ENCODE measurements at places on chromosomes 4 and X. TPM values are rescaled to one million over a fixed set of nuclear protein-coding genes. Genes with fewer than 3 reads are reported as not detected.
A peak's percentile ranks its signal among the peaks of the same experiment; 100 is the strongest.

ERVMER34-1 gene
- total RNA-seq = 0.06 TPM

ADRA2C gene
- not detected for total RNA-seq

HSFX3 gene
- total RNA-seq = not detected

CSN1S1 gene
- total RNA-seq = not detected

SEPTIN11 gene
- total RNA-seq = 74.1 TPM

CHRDL1 gene
- total RNA-seq = not detected

CXCL5 gene
- not detected for total RNA-seq

CCDC110 gene
- 0.19 TPM for total RNA-seq

CDS1 gene
- total RNA-seq = 0.30 TPM

ZNF630 gene
- total RNA-seq = 1.9 TPM

MSX1 gene
- 0.14 TPM for total RNA-seq

DCAF8L2 gene
- not detected for total RNA-seq

- no peak for DNase-seq
Observed at GRCh38 chr4:40350627-40351227, 15.6 kb downstream of the CHRNA9 start.

DNA sequence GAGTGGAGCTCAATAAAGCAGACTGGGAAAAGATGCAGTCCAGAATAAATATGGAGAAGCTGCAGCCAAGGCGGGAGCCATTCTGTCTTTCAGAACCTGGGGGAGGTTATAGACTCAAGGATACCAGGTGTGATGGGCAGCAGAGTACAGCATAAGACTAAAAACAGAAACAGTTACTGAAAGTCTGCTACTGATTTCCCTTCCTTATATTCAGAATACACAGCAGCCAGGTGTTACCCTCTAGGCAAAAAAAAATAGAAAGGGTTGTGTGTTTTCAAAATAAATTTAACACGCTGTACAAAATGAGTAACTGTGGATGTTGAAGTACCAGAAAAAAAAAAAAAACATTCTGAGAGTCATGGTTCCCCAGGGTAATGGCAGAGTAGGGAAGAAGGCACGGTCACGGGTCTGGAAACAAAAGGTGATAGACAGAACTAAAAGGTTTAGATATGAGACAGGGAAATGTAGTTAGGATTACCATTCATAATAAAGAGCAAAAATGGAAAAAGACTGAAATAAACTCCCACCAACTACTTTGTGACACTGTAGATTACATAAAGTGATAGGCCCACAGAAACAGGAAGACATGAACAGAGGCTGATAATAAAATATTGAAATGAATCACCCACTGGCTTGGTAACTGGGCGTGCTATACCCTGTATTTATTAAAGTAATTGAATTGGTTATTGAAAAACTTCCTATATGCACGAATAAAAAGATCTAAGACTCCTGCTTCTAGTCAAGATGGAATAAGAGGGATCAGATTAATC, 10.8 kb upstream of the HHIP start:
- no peak for DNase-seq

DNA sequence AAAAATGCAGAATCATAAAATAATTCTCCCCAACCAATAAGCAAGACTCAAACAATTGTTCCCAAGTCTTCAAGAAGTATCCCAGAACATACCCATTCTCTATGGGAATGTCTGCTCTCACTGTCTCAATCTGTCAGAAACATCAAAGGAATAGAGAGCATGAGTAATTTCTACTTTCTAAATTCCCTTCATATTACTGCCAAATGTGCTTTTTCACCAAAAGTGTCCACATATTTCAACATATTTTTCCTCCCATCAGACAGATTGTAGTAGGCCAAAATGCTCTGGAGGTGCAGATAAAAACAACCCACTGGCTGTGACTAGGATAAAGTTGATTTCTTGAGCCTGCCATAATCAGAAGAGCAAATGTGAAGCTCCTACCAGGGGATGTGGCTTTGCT, 692.0 kb upstream of the FAM241A start:
- DNase-seq = no peak

DNA sequence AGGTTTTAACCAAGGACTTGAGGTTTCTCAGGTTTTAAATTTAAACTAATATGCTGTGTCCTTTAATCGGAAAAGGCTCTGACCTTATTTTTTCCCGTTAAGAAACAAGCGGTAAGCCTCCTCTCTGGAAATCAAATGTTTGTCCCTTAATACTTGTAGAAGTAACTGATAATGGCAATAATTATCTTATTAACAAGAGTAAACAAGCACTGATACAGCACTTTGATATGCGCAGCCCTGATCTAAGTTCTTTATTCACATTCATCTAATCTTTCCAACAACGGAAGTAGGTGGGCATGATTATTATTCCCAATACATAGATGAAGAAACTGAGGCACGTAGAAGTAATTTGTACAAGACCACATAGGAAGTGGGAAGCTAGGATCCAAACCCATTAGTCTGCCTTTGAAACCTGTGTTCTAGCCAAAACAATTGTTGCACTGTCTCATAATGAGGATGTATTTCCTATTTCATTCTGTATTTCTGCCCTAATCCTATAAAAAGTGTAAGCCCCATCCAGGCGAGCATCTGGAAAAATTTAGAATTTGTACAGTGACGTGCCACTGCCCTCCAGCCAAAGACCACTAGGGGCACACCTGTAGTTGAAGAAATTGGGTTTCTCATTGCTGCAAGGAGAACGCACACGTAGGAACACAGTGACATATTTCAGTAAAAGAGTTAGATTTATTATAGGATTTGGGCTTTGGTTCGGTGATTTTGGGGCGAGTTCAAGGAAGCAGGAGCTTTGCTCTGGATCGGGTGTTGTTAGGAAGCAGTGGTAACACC, 606 bp downstream of the CXorf58 start:
- peak; percentile 13 for DNase-seq

DNA sequence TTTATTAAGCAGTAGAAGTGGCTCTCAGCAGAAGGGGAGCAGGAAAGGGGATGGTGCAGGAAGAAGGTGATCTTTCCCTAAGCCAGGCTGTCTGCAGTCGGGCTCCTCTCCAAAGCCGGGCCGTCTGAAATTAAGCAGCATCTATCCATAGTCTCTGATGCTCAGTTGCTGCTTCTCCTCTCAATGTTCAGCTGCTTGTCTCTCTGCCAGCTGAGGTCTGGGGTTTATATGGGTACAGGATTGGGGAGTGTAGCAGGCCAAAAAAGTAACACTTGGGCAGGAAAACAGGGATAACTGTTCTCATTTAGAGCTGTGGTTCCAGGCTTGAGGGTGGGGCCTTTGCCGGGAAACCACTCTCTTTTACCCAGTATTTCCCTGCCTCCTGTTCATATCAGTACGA, 39.2 kb upstream of the CCKAR start:
- no peak for DNase-seq

- DNase-seq = no peak
Observed at GRCh38 chr4:105923497-105924238, 28.4 kb downstream of the NPNT start.

DNA sequence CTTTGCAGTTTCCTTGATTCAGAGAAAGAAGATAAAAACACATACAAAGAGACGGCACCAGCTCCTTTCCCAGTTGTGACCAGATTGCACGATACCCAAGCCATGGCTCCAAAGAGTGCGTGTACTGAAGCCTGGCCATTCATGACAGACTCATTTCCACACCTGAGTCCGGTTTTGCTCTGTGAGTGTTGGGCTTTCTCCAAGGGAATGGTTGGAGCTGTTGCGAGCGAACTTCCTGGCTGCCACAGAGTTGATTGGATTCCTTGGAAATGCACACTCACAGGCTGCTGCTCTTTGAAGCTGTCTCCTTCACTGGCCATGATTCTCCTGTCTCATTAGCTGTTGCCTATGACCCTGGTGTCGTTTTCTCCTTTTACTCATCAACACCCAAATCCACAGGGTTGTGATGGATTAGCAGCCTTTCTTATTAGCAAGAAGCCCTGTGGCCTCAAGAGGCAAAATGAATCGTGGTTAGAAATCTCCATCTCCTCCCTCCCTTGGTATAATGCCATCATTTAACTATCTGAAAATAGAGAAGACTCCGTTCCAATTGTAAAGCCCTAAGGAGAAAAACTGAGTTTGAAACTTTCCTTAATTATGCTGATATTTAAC, 43.9 kb upstream of the BBS12 start:
- no peak for DNase-seq

DNA sequence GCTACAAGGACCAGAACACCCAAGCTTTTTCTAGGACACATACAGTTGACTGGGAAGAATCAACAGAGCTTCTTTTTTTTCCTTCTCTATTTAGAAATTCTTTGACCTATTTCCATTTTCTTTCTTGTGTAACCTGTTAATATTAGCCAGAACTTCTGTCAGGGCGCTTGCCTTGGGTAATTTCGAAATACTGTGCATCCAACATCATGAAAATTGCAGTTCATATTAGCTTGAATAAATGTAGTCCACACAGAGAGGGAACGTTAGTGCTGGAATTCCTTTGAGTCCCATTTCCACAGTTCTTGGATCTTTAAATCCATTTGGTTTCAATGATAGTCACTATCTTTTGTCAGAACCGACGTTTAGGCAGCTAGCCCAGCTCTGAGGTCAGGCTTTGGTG, 141.8 kb downstream of the MXRA5 start:
- DNase-seq = no peak

DNA sequence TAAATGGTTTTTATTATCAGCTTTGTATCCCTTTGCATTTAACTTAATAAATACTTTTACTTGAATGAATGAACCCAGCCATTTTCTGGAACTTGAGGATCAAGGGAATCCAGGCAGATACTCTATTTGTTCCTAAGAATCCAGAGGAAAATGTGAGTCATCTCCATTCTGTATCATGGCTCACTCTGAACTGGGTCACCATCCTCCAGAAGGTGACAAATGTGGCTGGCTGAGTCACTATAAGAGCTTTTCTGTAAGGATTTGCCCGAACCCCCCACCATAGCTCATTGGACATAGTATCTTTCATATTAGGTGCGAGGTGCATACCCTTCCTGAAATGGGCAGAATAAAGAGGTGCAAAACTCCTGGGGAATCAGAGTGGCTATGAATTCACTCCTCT, 25.8 kb downstream of the RTL9 start:
- DNase-seq = no peak

GRCh38 chr4:83858131-83858530, 322.2 kb downstream of the GPAT3 start:
- no peak for DNase-seq

DNA sequence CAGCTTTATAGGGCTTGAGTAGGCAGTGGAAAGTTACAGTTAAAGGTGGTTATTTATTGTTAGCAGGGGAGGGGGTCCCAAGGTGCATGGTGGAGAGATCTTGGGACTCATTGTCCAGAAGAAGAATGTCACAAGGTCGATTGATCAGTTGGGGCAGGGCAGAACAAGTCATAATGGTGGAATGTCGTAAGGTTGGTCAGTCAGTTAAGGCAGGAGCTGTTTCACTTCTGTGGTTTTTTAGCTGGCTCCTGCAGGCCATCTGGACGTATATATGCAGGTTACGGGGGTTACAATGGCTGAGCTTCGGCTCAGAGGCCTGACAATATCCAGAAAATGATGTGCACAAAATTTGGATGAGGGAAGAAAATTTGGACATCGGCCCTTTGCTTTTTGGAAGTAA, 7.1 kb downstream of the OFD1 start:
- DNase-seq = no peak

- no peak for DNase-seq
Observed at GRCh38 chrX:32851556-32851955, 359.8 kb downstream of the DMD start.

DNA sequence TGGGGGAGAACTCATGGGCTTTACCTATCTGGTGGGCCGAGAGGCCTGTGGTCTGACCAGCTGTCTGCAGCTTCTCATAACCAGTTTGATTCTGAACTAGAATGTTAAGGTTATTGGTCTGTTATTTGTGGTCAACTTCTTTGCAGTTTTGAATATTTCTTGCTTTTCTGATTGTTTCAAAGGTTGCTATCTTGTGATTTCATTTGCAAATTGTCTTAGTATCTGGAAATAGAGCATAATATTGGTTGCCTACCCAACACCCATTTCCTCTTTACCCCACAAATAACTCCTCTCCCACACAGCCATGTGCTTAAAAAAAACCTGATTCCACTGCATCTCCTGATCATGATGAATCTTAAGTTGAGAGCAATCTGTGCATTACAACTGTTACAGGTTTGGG, 39.1 kb upstream of the BMP2K start:
- no peak for DNase-seq

DNA sequence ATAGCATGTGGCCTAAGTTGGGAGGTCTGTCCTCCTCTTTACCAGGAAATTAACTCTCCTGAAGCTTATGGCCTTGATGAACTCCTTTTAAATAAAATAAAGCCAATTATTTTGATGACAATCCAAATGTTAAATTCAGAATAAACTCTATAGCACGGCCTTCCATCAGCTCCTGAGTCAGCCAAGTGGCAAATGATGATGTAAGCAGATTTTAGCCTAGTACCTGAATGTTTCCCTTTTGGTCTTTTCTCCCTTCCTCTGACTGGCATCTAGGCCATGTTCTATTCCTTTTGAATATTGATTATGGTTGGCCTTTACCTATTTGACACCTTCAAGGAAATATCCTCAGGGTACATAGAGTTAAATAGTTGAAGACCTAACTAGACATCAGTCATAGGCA, 76.2 kb downstream of the PARM1 start:
- DNase-seq = no peak

GRCh38 chr4:47451657-47452056, 11.8 kb downstream of the COMMD8 start:
- no peak for DNase-seq

DNA sequence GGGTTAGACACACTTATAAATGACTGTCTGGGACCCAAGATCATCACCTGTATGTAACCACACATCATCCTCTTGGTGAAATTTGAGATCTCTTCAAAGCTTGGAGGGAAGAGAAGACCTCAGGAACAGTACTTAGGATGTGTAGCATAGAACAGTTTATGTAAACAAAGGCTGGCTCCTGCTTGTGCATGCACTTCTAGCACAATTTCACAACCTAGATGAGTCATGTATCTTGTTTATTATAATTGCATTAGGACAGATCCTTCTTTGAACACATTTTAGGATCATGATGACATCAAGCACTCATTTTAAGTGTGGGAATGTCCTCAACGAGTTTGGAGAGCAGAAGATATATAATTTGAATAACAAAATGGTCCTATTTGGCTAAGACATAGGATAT, 26.3 kb upstream of the ZMAT1 start:
- no peak for DNase-seq

DNA sequence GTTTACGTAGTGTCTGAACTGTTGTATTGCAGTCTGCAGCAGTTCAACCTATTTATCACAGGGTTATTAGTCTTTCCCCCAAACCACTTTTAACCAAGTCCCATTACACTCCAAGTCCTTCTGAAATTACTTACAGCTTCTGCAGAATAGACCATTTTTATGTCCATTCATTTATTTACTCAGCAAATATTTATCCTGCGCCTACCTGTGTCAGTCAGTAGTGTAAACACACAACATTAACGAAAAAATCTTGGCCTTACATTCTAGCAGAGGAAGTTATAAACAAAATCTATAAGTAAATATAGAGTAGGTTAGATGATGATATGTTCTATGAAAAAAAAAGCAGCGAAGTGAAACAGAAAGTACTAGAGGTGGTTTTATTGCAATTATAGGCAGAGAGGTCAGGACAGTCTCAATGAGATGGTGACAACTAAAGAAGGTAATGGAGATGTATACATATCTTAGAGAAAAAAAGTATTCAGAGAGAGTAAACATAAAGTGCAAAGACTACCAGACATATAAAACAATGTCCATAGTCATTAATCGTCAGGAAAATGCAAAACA, 534.7 kb downstream of the KCNIP4 start:
- no peak for DNase-seq
